H4 (cell line): ENCODE measurements at places on chromosomes 7 and 10. TPM values are rescaled to one million over a fixed set of nuclear protein-coding genes. Genes with fewer than 3 reads are reported as not detected.

DNA sequence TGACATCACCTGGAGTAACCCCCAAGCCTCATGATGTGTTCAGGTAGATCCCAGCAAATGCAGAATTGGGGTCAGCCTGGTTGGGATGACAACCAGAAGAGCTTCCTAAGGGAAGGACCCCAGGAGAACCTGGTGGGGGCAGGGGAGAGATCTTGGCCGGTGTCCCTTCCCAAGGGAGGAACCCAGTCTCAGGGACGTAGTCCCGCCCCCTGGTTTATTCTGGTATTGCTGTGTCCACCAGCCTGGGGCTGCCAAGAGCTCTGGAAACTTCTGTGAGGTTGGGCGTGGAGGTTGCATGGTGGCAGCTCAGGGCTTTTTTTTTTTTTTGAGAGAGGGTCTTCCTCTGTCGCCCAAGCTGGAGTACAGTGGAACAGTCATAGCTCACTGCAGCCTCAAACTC, 19.4 kb downstream of the GTF2IRD1 start:
- no peak for DNase-seq

- DNase-seq = no peak
Observed at GRCh38 chr10:113399065-113399464, 153.8 kb upstream of the HABP2 start.

- peak; percentile 77 for DNase-seq
Observed at GRCh38 chr7:26090927-26091519, 61.0 kb upstream of the NFE2L3 start.

The GBX1 gene
- total RNA-seq = not detected in 2 replicates
